Stimulated activated CD8-positive, alpha-beta memory T cell treated with anti-CD3 and anti-CD28 coated beads, Interleukin-7, amount 100 ng/mL, for 24 hours (primary cell): ENCODE measurements at places on chromosomes 4 and X.
A peak's percentile ranks its signal among the peaks of the same experiment; 100 is the strongest.

- DNase-seq, result no peak
Observed at GRCh38 chrX:71998836-71999509, 88.3 kb downstream of the NHSL2 start.

DNA sequence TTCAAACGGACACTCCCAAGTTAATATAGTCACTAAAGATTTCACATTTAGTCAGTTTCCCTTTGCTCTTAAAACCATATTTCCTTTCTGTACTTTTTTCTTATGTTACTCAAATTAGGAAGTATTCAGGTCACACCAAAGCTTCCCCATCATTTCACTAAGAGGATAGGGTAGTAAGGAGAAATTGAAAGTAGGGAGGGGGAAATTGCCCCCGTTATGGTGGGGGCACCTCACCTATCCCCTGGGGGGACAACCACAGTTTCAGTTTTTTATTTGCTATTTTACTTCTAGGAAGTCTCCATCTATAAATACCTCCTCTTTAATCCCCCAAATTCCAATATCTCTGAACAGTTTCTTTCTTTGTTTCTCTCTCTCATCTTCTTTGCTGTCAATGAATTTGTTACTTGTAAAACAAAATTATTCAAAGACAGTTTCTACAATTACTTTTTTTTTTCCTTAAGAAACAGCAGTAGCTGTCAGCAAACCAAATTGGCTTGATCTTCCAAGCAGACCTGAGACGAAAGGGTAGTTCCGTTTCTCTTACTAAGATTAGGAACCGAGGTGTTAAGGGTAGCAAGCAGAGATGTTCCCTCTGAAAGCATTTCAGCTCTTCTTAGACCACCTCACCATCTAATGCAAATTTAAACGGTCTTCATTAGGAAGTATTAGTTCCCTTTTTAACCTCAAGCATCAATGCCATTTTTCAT, 160.2 kb upstream of the KLF3 start:
- DNase-seq, result no peak

DNA sequence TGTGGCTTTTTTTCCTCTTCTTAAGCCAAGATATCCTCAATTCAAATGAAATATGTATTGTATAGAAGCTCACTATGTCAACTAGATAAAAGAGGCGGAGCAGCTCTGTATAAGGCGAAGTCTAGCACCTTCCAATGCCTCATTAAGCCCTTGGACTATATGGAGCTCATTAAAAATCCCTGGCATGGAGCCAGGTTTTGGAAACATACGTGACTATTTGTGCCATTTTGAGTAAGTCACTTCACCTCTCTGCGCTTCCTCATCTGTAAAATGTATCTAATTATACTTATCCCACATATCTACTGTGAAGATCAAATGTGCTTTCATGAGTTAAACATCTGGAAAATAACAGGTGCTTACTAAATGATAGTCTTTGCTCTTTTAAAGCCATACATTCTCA, 57.2 kb downstream of the YIPF6 start:
- DNase-seq, result no peak

- peak; percentile 2 for DNase-seq
Observed at GRCh38 chrX:110317061-110317819, 645 bp downstream of the AMMECR1 start.

DNA sequence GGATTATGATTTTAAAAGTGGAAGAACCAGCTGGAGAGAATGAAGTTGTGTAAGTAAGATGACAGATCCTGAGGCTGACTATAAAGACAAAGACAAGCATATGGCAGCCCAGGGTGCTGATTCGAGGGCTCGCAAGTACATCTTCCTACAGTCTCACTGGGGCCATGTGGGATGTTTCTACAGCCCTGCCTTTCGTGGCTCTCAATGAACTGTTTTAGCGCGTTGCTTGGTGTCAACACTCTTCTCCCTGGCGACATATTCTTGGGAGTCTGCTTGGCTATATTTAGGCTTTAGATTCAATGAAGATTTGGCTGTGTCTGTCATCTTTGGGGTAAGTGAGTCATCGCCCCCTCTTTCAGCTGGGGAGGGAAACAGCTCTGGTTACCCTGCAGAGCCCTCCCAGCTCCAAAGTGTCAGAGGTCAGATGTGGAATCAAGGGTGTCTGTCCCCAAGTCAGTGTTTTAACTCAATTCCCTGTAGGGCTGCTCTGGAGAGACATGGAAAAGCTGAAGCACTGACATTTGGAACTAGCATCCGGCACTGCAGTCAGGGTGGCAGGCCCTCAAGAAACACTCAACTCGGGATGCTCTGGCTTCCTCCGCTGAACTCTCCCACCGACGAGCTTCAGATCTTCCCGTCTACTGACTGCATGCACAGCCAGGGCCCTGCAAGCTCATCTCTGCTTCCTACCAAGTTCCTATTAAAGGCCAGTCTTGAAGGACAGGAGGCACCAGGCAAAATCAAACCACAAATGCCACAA, 65.7 kb downstream of the GATB start:
- no peak for DNase-seq

DNA sequence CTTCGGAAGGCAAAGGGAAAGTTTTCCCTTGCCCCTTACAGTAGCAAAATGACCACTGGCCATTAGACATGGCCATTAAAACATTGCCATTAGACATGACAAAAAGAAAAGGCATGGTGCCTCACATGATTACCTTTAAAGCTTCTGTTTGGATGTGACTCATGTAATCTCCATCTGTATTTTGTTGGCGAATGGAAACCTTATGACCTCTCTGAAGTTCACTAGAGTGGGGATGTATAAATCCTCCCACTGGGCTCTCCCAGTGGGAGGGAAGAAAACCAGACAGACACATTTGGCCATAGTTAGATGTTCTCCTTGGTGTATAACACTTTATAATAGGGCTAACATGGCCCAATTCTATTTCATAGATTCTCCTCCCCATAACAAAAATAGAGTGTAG, 152.6 kb downstream of the MAGEB17 start:
- DNase-seq, result no peak

DNA sequence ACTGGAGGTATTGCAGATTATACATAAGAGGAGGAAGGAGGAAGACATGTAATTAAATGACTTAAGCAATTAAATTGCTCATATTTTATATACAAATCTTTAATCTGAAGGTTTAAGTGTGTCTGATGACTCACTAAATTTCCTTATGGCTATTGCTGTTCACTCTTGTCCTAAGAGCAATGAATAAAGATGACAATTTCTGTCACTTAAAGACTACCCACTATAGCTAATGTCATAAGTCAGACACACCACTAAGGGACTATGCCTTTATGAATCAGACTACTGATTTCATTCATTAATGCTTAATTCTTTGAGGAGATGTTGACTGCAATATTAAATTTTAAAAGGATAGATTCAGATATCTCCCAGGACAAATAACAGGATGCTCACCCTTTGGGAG, 1514.7 kb downstream of the PCDH18 start:
- DNase-seq, result no peak

GRCh38 chrX:113726466-113726865, 857.4 kb upstream of the HTR2C start:
- DNase-seq, result no peak

DNA sequence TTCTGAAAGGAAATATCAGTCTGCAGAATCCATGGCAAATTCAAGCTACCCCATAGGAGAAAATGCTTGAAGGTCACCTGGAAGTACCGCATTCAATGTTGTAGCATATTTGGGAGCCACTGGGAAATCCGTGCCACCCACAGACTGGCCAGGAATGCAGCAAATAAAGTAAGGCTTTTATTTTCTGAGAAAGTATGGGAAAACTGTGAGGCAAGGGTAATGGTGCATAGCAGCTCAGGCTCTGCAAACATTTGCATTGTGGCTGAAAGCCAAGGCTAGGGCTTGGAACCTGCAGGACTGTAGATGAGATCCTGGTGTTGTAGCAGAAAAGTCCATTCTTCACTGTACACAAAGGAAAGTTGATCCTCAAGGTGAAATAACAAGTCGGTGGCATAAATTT, 450.9 kb upstream of the NR3C2 start:
- DNase-seq, result no peak

DNA sequence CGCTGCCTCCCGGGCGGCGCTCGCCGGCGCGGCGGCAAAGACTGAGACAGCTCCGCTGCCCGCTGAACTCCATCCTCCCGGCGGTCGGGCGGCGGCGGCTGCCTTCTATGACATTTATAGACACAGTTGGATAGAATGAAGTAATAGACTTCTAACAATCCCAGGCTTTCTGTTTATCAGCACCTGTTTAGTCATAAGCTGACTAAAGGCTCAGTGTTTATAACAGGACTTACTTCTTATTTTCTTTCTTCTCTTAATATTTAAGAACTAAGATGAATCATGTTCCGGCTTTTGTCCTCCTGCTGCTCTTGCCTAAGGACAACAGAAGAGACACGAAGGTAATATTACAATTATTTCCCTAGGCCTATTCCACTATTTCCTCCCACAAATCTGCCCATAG, 3.9 kb downstream of the ARL13A start:
- no peak for DNase-seq

GRCh38 chr4:120694973-120695372, 227.6 kb downstream of the PRDM5 start:
- no peak for DNase-seq

DNA sequence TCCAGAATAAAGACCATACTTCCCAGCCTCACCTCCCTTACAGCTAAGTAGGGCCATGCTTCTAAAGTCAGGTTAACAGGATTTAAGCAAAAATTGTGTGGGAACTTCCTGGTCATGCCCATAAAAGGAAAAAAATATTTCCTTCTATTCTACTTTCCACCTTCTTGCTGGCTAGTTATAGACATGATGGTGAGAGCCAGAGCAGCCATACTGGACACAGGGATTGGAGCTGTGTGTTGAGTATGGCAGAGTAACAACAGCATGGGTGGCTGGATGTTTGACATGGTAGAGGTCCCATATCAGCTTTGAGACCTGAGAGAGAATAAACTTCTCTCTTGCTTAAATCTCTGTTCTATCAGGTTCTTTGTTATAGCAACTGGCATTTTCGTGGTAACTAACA, 15.1 kb upstream of the CBR4 start:
- no peak for DNase-seq

DNA sequence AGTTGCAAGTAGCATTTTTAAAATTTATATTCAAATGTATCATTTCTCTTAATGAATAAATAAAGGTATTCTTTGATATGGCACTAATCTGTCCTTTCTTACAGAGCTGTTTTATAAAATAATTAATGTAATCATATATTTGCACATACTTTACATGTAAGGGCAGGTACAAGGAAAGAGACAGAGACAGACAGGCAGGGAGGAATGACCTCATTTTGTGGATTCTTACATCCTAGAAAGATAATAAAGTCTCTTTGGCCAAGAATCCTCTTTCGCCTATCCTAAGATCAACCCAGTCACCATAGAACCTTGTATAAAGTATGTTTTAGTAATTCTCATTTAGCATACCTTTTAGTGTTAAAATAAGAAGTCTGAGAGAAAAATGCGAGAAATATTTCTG, 98.5 kb upstream of the CTSO start:
- DNase-seq, result no peak

GRCh38 chr4:176238157-176238610, 30.8 kb downstream of the ASB5 start:
- no peak for DNase-seq

DNA sequence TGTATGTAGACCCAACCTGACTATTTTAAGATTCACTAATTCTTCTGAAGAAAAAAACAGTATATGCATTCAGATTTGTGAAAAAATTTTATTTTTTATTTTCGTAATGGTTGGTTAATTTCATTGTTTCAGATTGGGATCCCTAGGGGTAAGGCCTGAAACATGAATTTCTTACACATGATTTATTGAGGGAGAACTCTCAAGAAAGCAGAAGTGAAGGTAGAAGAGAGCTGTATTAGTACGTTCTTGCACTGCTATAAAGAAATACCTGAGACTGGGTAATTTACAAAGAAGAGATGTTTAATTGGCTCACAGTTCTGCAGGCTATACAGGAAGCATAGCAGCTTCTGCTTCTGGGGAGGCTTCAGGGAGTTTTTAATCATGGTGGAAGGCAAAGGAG, 611.9 kb upstream of the TECRL start:
- no peak for DNase-seq

DNA sequence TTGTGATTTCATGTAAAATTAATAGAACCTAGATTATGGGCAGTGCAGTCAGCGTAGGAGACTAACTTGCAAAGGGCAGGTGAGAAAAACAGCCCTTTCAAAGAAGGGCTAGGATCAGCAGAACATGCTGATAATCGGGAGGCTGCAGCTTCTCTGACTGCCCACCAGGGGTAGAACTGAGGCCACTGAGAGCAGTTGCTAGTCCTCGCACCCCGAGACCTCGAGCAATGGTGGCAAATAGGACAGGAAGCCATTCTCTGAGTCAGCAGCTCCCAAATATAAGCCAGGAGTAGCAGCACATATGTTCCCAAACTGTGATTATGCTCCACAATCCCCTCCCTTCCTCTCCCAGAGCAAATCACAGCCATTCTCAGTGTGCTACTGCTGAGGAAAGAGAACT, 186.5 kb downstream of the MSL3 start:
- no peak for DNase-seq

DNA sequence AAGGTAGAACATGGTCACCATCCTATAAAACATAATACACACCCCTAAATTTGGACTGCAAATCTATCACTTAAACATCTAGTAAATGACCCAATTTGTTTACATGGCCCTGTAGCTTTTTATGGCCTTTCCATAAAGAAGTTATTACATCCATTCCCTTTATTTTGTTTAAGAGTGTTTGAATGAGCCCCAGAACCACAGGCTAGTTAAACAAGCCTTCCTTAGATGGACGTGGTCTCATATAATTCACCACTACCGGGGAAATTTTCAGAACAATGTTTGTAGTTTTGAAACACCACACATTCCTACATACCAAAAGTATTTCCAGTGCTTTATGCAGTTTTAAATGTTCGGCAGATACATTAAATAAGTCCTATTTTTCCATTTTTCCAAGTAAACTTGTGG, 12.3 kb downstream of the PDGFC start:
- no peak for DNase-seq

DNA sequence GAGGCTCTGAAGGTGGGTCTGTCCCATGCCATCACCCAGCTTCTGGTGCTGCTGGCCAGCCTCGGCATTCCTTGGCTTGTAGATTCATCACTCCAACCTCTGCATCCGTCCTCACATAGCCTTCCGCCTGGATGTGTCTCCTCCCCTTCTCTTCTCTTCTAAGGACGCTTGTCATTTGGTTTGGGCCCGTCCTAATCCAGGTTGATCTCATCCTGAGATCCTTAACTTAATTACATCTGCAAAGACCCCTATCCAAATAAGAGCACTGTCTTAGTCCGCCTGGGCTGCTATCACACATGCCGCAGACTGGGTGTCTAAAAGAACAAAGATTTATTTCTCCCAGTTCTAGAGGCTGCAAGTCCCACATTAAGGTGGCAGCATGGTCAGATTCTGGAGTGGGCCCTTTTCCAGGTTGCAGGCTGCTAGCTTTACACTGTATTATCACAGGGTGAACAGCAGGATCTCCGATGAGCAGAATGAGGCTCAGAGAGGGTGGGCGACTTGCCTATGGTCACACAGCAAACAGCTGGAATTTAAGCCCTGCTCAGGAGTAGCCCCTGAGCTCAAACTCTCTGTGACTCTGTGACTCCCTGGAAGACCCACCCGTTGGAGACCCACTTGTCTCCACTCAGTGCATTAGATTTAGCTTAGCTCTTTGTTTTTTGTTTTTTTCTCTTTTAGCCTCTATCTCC, 113.1 kb downstream of the STK32B start:
- DNase-seq, result no peak
